ENCODE measurements at places on chromosomes 11 and 22.
A peak's percentile ranks its signal among the peaks of the same experiment; 100 is the strongest.

DNA sequence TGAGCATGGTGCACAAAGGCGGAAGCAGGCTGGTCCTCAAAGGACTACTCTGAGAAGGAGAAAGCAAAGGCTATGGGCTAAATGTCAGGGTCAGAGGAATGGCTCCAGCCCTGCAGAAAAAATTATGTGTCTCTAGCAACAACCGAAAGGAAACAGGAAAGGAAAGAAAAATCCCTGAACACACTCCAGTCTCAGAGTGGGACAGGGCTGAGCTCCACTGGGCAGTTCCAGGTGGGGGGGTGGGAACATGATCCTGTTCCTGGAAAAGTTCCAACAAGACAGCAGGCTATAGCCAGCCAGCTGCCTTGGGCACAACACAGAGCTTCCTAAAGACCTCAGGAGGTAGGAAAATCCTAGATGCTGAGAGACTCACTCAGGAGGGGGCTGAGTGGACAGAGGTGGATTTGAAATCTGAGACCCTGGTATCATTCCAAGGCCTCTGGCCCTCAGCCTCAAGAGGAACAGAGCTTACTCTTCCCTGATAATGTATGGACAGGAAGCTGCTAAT lies 1088.2 kb downstream of the TBC1D22A start:
- DNase-seq: no peak

- no peak for DNase-seq
Measured at GRCh38 chr22:42376711-42377554, 55.3 kb downstream of the NFAM1 start.

DNA sequence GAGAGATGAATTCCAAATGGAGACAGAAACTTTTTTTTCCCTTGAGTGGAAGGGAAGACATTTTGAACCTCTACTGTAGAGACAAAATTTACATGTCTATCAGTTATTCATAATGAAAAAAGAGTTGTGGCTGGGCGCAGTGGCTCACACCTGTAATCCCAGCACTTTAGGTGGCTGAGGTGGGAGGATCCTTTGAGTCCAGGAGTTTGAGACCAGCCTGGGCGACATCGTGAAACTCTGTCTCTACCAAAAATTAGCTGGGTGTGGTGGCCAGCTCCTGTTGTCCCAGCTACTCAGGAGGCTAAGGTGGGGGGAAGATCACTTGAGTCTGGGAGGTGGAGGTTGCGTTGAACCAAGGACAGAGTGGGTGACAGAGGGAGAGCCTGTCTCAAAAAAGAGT lies 4.1 kb downstream of the EED start:
- DNase-seq: no peak

DNA sequence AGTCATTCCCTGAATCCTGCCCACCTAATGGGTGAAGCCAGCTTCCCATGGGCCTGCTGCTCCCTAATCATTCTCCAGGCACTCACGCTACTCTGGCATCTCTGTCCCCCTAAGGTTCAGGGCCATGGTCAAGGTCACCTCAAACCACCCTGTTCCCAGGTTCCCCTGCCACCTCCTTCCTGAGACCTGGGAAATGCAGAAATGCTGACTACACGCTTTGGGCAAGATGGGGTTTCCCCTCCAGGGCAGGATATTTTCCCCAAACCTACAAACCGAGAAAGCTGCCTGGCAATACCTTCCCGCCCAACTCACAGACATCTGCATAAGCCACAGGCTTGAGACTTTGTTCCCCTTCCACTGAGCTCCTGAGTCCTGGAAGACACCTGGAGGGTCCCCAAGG lies 97.6 kb downstream of the FEZ1 start:
- no peak for DNase-seq

DNA sequence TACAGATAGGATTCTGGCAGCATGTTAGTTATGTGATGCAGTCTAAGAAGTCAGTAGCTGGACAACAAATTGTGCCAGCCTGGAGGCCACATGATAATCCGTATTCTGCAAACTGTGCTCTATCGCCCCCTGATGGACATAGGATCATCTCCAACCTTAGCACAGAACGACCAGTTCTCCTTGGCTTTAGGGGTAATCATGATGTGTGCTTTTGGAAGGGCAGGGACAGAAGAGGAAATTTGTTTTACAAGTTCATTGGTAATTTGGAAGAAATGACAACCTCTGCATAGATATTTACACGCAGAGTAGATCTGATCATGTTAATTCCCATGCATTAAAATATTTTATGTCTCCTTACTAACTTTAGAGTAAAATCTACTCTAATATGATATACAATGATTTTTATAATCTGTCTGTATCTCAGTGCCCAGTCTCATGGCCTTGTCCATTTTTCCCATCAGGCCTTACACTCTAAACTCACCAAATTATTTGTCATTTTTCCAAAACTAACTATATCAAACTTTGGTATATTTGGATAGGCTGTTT lies 12.1 kb downstream of the OR10D3 start:
- peak; percentile 2 for DNase-seq

DNA sequence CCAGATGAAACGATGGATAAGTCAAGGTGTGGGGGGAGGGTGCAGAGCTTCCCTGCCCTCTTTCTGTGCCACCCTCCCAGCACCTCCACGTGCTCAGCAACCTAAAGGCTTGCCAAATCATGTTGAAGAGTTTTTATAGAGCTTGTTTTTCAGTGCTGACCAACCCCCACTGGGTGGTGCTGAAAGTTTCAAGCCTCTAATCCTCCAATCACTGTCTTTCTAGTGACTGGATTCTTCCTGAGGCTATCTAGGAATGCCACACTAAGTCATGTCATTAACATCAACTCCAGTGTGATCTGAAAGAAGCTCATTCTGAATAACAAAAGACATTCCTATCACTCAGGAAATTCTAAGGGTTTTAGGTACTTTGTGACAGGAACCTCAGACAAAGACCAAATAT lies 382.6 kb downstream of the DYNC2H1 start:
- DNase-seq: no peak

- no peak for DNase-seq
Measured at GRCh38 chr11:110185121-110185591, 92.0 kb downstream of the ZC3H12C start.

- no peak for DNase-seq
Measured at GRCh38 chr11:17173332-17173731, 34.5 kb downstream of the PIK3C2A start.

DNA sequence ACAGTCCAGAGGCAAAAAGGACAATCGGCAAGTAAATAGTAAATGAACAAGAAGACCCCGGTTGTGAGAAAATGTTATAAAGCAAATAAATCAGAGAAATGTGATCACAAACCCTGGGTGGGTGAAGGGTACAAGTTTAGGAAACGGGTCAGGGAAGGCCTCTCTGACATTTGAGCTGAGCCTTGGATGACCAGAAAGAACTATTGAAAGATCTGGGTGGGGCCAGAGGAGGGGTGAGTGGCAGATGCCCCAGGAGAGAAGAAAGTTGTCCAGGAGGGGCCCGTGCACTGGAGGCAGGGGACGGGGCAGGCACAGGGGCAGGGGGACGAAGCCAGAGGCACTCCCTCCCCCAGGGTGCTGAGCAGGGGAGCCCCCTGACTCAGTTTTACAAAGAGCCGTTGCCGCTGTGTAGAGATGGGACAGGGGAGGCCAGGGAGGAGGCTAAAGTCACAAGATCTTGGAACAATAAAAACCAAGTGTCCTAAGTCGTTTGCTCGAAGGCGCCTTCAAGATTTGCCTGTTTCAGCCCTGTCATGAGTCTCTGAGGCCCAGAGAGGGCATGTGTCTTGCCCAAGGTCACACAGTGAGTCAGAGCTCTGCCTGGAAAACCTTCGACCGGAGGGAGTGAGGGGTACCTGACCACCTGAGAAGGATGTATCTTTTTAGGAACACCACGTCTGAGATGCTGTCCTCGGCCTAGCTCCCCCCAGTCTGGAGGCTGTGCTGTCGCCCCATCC lies 10.8 kb upstream of the PDGFB start:
- no peak for DNase-seq

GRCh38 chr11:33724644-33725035 lies 11.6 kb downstream of the CD59 start:
- DNase-seq: no peak

DNA sequence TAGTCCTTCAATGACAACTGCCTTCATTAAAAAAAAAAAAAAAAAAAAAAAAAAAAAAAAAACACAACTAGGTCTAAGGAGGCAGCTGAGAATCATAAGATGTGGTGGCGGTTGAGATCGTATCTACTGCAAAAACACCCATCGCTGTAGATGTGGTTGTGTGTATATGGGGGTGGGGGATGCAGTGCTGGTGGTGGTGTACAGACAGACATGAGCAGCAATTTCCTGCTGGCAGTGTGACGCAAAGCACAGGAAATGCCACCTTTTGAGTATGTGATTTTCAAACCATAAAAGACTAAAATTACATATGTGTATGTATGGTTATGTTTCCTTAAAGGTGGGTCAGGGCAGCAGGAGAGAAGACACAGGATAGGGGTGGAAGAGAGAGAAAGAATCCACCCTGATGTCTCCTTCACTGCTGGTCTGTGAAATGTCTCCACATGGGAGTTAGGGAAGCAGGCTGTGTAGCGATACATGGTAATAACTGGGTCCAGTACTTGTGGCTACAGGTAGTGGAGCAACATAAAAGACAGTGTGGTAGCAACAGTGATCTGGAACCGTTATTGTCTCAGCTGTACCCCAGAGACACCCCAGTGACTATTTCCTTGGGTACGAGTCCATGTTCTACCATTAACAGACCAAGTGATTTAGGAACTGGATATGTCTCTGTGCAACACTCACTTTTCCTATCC lies 57.9 kb downstream of the SYTL2 start:
- peak; percentile 78 for DNase-seq

- no peak for DNase-seq
Measured at GRCh38 chr22:35435201-35435740, 35.3 kb downstream of the MCM5 start.

DNA sequence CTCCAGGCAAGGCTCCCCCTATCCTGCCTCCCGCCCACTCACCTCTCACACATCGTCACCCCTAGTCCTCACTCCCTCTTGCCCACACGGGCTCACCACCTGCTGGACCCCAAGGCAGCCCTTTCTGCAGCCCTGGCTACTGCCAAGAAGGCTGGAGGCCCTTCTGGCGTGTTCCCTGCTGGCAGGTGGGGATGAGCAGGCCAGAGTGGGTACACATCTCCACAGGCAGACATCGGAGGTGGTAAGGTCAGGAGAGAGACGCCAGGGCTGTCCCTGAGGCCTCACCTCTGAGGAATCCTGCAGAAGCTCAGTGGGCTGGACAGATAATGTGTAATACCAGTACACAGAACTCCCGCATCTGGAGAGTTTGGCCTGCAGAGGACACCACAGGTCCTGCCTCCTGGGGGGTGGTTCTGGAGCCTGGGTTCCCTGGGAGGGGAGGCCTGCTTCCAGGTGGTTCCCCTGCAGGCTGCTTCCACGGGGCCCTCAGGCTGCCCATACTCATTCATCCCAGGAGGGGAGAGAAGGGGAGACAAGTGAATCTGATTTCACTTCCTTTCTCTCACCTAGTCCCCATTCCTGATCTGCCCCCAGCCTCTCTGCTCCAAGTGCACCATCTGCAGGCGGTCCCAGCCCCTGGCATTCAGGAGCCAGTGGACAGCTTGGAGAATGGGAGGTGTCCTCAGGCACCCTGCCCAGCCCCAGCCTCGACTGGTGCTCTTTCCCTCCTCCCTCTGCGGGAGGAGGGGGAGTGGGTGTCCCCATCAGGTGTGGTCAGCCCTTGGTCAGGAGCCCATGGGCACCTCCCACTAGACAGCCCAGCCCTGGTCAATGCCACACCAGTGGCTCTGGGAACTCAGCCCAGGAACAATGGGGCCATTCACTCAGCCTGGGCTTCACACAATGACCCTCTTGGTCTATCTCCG lies 6.1 kb upstream of the CHST1 start:
- no peak for DNase-seq

Measured in activated CD8-positive, alpha-beta memory T cell treated with anti-CD3 and anti-CD28 coated beads for 4 hours (primary cell).